Frontal cortex (tissue), 4 donors: ENCODE measurements at places on chromosomes 1 and 21.
A peak's percentile ranks its signal among the peaks of the same experiment; 100 is the strongest.

DNA sequence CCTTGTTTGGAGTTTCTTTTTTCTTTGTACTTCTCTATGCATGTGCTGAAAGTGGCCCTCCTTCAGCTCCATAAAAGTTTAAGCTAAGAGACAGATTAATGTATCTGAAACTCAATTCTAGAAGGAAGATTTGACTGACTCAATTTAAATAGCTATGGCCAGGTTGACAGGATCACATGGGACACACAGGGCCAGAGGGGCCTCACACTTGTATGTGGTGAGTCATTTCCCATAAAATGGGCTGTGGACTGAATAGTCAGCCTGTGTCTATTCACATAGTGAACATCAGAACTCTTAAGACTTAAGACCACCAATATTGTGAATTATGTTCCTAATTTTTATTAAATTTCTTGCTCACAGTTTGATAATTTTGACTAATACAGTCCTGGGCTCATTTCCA is 45.7 kb upstream of the DEPDC1 start:
- no peak for DNase-seq

DNA sequence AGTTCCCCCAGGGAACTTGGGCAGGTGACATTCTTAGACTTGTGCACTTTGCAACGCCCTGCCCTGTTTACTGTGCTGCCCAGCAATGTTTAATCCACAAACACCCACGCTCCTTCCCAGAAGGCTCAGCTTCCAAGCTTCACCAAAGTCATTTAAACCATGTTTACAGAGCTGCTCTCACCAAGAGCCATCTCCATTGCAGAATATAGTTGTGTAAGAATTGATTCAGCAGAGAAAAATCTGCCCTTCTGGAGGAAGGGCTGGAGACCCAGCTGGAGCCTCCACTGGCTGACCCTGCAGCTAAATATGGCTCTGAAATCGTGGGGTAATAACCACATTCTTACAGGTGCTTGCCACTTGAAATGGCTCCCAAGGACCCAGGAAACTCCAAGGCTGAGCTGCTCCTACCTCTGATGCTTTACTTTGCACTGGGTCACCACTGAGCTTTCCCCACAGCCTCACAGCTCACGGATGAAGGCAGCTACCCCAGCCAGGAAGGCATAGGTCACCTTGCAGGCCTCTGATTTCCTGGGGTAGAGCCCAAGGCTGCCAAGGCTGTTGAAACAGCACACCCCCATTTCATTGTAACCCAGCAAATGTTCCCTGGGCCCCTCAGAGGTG is 8.7 kb downstream of the CAPN2 start:
- DNase-seq, result no peak

GRCh38 chr1:20322081-20322824 is 31.6 kb downstream of the VWA5B1 start:
- DNase-seq, result no peak

GRCh38 chr1:109773203-109773899 is 9.6 kb upstream of the EPS8L3 start:
- DNase-seq, result peak; percentile 82

- DNase-seq, result no peak
These were observed 72.6 kb upstream of the ABCG1 start for GRCh38 chr21:42146273-42146805.
